Left lung (tissue), 14 donors: ENCODE measurements at places on chromosomes 16 and 17.

DNA sequence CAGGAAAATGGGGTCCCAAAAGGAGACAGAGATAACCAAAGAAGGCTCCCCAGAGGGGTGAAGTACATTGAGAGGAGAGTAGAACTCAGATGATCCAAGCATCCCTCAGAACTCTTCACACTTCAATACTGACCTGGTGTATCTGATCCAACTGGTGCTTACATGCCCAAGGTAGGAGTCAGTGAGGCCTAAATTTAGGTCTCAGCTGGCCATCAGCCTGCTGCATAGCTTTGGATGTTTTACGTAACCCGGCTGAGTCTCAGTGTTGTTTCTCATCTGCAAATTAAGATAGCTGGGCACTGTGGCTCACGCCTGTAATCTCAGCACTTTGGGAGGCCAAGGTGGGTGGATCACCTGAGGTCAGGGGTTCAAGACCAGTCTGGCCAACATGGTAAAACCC is 11.6 kb upstream of the GOSR2 start:
- no peak for DNase-seq

DNA sequence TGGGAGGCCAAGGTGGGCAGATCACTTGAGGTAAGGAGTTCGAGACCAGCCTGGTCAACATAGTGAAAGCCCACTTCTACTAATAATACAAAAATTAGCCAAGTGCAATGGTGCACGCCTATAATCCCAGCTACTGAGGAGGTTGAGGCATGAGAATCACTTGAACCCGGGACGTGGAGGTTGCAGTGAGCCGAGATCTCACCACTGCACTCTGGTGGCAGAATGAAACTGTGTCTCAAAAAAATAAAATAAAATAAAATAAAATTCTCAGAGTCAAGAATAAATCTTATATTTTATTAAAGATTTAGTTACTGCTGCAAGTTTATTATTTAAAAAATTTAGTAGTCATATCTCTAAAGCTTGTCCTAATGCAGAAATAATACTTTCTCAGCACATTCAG is 29.7 kb downstream of the ARL4D start:
- no peak for DNase-seq

GRCh38 chr16:78368121-78369102 is 269.0 kb downstream of the WWOX start:
- no peak for DNase-seq

DNA sequence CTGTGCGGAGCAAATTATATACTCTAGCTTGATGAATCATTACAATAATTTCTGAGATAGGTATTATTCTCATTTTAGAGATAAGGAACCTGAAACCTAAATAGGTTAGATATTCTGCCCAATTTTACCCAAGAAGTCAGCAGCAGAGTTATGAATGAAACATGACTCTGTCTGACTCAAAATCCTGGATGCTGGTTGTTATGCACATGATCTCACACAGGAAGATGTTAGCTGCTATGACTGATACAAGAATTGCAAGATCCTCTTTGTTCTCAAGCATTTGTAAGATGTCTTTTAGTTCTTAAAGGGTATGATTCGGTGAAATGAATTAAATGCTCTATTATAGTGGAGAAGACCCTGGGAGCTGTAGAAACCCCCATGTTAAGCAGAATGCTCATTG is 447.8 kb downstream of the KIF2B start:
- DNase-seq = no peak

GRCh38 chr16:14485121-14485551 is 144.9 kb downstream of the PARN start:
- no peak for DNase-seq

DNA sequence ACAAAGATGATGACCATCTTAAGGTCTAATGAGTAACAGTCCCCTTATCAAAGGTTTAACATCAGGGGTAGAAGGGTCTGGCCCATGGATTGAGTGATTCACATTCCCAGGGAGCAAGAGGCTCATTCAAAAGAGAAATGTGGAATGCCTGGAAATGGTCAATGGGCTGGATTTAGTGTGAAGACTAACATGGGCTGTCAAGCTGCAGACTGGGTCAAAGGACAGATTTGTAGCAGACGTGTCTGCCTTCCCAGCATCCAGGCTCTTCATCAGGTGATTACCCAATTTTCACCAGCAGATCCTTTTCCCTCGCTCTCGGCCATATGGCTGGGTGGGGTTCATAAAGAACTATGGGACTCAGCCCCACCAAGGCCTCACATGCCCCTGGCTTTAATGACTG is 26.8 kb downstream of the DCUN1D3 start:
- DNase-seq = no peak

GRCh38 chr16:12672986-12673385 is 130.7 kb downstream of the CPPED1 start:
- no peak for DNase-seq

DNA sequence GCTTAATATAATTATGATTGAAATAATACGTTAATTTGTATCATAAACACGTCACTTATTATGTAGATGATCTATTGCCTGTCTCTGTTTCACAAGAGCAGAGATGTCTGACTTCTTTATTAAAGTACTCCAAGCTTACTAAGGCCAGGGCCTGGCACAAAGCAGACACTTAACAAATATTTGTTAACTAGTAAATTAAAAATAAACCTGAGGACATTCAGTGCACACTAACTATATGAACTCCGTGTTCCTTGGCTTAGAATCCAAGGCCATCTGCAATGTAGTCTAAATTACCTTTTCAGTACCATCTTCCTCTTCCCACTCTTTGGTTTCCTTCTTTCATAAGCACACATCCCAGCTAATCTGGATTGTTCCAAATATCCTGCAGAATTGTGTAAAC is 210.8 kb upstream of the SOX9 start:
- DNase-seq = no peak

- peak; percentile 57 for DNase-seq
Observed at GRCh38 chr17:1470071-1470754, 14.2 kb upstream of the CRK start.

GRCh38 chr16:47045023-47045422 is 71.5 kb upstream of the DNAJA2 start:
- DNase-seq = no peak

- DNase-seq = peak; percentile 32
Observed at GRCh38 chr17:17156107-17156506, 50.0 kb downstream of the PLD6 start.
